ENCODE measurements at places on chromosomes 6 and 20.

- no peak for DNase-seq
Observed at GRCh38 chr20:14521016-14521415, 183.6 kb upstream of the FLRT3 start.

GRCh38 chr6:27761391-27761790, 150.8 kb downstream of the OR2B2 start:
- no peak for DNase-seq

- DNase-seq = no peak
Observed at GRCh38 chr6:155248008-155249001, 15.5 kb upstream of the CLDN20 start.

DNA sequence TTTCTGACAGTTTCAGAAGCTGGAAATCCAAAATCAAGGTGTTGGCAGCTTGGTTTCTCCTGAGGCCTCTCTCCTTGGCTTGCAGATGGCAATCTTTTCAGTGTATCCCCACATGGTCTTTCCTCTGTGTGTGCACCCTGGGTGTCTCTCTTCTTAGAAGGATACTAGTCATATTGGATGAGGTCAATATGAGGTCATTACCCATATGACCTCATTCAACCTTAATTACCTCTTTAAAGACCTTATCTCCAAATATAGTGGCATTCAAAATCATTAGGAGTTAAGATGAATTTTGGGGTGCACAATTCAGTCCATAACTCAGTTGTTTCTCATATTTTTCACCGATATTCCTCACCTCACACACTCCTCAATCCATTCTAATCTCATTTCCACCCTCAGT, 92.4 kb upstream of the TGM3 start:
- DNase-seq = no peak

DNA sequence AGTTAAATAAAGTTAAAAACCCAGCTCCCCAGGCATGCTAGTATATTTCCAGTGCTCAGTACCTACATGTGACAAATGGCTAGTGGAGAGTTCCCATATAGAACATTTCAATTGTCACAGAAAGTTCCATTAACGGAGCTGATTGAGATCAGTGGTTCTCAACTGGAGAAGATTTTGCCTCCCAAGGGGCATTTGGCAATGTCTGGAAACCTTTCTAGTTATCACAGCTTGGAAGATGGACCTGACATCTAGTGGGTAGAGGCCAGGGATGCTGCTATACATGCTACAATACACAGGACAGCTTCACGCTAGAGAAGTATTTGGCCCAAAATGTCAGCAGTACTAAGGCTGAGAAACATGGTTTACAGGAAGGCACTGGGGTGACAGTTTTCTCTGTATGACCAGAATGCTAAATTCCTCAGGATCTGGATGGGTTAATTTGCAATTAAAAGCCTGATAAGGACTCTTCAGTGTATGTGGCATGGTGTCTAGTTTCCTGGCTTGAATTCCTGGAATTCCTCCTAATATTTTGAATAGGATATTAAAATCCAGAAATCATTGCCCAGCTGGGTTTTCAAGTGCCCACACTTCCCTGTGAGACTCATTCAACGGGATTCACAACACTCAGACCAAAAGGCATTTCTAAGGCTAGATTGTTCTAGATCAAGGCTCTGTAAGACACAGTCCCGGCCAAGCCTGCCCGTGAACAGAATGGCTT, 84.7 kb upstream of the SALL4 start:
- DNase-seq = no peak

- no peak for DNase-seq
Observed at GRCh38 chr6:151388236-151388635, 3.1 kb downstream of the ZBTB2 start.

GRCh38 chr6:34672657-34673043, 23.9 kb downstream of the ILRUN start:
- DNase-seq = no peak

- DNase-seq = no peak
Observed at GRCh38 chr6:20915156-20915555, 380.9 kb downstream of the CDKAL1 start.

GRCh38 chr6:113328886-113329381, 528.2 kb upstream of the MARCKS start:
- no peak for DNase-seq

- DNase-seq = no peak
Observed at GRCh38 chr6:80456724-80457438, 350.4 kb downstream of the BCKDHB start.

GRCh38 chr6:41724228-41724580, 11.2 kb downstream of the TFEB start:
- DNase-seq = no peak

- DNase-seq = no peak
Observed at GRCh38 chr20:52500157-52500556, 308.6 kb upstream of the ZFP64 start.

DNA sequence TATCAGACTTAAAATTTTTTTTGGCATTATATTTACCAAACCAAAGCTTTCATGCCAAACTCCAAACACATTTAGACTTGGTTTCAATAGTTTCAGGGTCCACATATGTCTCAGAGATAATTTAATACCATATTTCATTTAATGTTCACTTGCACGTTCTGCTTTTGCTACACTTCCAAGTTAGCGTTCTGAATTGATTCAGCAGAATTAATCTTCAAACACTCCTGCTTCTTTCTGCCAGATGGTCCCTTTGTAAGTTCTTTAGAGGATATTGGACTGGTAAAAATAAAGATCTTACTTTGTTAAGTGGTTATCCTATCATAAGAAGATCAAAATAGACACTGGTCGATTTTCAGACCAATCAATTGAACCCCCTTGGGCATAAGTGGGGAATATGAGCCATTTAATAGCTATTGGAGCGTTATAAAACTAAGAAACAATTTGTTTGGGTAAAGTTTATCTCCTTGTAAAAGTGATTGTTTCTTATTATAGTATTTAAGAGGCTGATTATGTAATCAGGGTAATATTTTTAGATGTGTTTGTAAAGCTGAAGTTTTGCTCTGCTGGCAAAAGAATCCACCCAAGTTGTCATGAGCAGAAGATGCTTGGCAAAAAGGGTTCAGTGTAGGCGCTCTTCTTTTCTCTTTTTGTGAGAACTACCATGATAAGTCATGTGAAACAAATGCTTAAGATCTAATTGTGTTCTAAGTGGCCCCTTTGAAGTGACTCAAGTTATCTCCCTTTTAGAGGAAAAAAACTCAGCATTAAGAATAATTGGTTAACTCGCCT, 92.2 kb downstream of the MCHR2 start:
- DNase-seq = no peak

- DNase-seq = no peak
Observed at GRCh38 chr20:10573951-10574339, 99.9 kb downstream of the JAG1 start.

DNA sequence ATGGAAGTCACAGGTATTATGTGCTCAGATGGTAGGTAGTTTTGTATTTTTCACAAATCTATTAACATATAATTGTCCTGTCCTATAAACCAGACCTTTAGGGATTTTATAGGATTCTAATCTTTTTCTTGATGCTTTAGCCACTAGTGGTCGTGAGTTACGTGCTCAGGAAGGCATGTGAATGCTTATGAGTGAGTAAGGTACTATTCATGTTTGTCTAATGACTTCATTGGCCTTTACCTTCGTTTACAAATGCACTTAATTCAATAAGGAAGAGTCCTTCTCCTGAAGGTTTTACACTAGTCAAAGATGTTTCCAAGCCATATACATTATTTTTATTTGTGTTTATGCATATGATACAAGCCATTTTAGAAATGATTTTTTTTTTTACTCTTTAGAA, 23.0 kb downstream of the PACRG start:
- DNase-seq = no peak

DNA sequence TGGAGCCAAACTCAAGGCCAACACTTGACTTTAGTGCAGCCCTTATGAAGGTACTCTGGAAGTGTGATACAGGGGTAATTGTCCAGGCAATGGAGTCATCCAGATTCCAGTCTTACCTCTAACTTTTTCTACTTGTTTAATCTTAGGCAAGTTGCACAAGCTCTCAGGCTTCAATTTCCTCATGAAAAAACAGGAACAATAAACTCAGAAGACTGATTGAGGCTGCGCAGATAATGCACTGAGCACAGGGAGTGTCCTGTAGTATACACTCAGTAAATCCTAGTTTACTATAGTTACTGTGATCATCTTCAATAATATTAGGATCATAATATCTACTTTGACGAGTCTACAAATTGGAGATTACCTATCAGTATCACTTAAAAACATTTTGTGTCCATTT, 127.5 kb upstream of the SMLR1 start:
- no peak for DNase-seq

DNA sequence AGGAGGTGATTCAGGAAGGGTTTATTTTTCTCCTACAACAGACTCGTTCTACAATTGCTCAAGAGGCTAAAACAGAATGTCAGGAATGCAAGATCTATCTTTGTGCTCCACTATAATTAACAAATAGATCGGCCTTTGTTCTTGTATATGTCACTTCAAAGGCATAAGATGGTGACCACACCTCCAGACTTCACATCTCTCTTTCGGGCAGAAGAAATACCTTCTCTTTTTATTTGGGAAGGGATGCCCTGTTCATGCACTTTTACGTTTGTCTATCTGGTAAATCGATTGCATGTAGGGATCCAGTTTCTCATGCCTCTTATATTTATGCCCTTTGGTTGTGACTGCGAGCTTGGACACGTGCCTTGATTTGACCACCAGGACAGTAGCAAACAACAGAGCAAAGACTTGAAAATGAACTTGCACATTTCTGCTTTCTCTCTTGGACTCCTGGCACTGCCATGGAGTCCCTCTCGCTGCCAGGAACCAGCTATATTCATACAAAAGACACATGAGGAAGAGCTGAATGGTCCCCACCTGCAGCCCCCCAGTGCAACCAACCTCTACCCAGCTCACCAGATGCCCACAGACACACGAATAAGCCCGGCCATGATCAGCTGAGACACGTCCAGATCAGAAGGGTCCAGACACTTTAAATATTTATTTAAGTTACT, 219.8 kb upstream of the STXBP5 start:
- DNase-seq = no peak

GRCh38 chr20:52959125-52959524, 13.0 kb upstream of the TSHZ2 start:
- DNase-seq = no peak

GRCh38 chr6:36701401-36701991, 3.9 kb downstream of the RAB44 start:
- DNase-seq = no peak

DNA sequence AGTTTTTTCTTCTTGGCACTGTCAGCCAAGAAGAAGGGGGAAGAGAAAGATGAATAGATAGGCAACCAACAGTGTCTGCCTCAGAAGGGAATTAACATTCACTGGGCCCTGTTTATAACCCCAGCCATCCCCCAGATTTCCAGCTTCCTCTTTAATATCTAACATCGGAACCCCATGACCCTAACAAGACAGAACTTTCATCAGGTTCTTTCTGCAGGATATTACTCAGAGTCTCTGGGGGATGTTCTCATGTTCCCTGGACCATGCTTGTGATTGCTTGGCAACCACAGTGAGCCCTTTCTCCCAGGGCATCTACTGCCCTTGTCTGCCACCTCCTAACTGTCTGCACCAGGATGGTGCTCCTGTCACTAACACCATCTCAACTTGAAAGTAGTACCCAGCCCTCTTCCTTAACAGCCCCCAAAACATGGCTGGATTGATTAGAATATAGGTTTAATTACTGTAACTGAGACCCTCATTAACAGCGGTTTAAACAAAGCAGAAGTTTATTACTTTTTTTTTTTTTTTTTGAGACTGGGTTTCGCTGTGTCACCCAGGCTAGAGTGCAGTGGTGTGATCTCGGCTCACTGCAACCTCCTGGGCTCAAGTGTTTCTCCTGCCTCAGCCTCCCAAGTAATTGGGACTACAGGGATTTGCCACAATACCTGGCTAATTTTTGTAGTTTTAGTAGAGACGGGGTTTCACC, 12.0 kb upstream of the PTPN1 start:
- no peak for DNase-seq

DNA sequence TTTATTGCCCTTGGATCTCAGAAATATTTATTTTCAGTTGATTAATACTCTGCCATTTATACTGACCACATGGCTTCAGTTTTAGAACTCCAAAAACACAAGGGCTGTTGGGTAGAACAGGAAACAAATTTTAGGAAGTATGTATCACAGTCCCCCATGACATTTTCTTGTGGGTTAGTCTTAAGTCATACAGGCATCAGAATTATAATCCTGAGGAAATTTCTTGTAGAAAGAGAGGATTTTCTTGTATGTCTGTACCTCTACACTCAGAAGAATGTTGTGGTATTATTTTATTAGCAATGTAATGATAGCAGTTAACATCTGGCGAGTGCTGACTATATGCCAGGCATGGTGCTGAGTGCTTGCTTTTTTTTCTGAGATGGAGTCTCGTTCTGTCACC, 302.9 kb downstream of the CLIC5 start:
- no peak for DNase-seq

GRCh38 chr6:120378582-120379220, 955.6 kb downstream of the TBC1D32 start:
- no peak for DNase-seq

DNA sequence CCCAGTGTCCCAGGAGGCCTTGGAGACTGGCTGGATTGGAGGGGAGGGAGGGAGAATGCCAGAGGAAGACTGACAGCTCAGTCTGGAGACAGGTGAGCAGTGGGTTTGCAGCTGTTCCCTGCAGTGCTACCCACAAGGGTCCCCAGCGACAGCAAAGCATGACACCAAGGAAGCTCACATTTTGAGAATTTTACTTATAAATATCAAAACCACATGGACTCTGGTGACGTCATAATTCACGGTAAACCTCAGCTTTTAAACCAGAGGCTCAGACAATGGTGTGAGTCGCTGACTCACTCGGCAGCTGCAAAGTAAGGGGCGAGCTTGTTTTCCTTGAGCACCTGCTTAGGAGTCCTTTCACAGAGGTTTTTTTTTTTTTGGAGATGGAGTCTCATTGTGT, 65.2 kb downstream of the THBS2 start:
- no peak for DNase-seq

DNA sequence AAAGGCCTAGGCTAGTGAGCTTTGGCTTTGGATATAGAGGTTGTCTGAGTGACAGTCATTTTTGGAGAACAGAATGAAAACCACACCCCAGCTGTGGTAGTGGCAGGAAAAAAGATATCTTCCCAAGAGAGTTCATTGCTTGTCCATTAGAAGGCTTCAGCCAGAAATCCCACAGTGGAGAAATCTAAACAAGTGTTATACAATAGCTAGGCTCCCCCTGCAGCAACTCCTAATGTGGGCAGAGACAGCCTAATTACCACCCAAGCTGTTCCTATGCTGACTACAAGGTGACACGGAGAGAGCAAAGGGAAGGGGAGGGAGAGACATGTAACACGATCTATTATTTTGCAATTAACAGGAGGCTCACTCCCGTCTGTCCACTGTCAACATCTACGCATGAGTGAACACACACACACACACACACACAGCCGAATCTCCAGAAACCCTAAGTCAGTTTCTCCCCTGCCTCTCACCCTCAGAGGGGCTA, 147.5 kb upstream of the TCF21 start:
- DNase-seq = no peak

DNA sequence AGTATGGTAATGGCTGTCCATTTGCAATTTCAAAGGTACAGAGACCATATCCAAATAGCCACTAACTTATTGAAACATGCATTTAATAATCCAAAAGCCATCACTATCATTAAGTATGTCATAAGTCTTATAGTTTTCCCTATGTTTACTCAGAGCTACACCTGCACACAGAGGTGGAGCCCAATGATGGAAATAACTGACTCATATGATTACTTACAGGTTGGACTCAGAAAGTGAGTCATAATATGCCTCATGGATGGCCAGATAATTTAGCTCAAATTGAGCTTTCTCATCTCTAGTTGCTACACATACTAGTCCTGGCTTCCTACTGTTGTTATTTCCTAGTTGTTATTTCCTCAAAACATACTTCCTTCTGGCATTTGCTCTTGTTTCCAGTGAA, 104.4 kb upstream of the KHDRBS2 start:
- no peak for DNase-seq

GRCh38 chr20:50670126-50670862, 21.0 kb downstream of the RIPOR3 start:
- no peak for DNase-seq
